ENCODE measurements at places on chromosomes 1 and 21. TPM values are rescaled to one million over a fixed set of nuclear protein-coding genes. Genes with fewer than 3 reads are reported as not detected.

- no peaks in the 10 kb centered on the region for H3K4me1 ChIP-seq
- DNase-seq, result no peak
- H3K4me3 ChIP-seq, result no peak overlapping the region
- no peak overlapping the region for H3K27ac ChIP-seq
- H3K27me3 ChIP-seq, result peaks cover 3% of the 10 kb centered on the region
- no peaks in the 10 kb centered on the region for H3K36me3 ChIP-seq
Measured at GRCh38 chr1:15314328-15315281, 67.6 kb downstream of the FHAD1 start.

DNA sequence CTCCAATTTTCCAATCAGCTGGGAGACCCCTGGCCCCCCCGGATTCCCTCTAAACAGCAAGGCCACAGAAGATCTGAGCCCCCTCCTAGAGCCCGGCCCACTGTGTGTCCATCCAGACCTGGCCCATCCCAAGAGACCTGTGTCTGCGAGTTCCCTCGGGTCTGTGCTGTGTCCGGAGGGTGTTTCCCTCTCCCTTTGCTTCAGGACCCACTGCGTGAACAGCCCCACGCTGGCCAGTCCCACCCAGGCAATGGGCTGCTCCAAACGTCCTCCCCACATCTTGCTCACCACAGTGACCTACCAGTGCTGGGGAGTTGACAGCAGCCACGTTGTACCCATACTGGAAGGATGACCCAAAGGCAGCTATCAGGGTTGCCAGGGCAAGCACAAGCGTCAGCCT, 11.6 kb downstream of the SLC2A5 start:
- no peak for DNase-seq
- no peaks in the 10 kb centered on the region for H3K4me1 ChIP-seq
- H3K4me3 ChIP-seq, result no peak overlapping the region

DNA sequence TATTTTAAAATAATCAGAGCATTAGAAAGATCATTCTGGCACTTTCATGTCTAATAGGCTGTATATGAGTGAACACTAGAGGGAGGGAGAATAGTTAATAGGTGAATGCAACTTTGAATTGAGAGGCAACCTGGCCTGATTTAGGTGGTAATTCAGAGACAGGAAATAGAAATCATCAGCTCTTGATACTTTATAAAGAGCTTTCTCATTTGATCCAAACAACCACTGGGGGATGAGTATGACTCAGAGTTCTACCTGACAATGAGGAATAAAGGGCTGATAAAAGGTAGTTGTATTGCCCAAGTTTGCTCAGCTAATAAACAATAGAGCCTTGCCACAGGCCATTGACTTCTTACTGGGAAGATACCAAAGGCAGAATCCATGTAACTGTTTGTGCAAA, 5.2 kb upstream of the FAM89A start:
- H3K4me1 ChIP-seq, result peaks cover 10% of the 10 kb centered on the region
- no peak overlapping the region for H3K4me3 ChIP-seq
- peaks cover 62% of the 10 kb centered on the region for H3K27me3 ChIP-seq
- H3K36me3 ChIP-seq, result no peaks in the 10 kb centered on the region
- no peak for DNase-seq
- H3K27ac ChIP-seq, result no peak overlapping the region

- DNase-seq, result no peak
- peaks cover 60% of the 10 kb centered on the region for H3K36me3 ChIP-seq
- no peak overlapping the region for H3K4me3 ChIP-seq
- H3K4me1 ChIP-seq, result peaks cover 9% of the 10 kb centered on the region
Measured at GRCh38 chr1:169565335-169566271, 20.7 kb downstream of the F5 start.

- H3K27me3 ChIP-seq, result no peaks in the 10 kb centered on the region
- H3K36me3 ChIP-seq, result no peaks in the 10 kb centered on the region
- H3K27ac ChIP-seq, result no peak overlapping the region
- no peak for DNase-seq
Measured at GRCh38 chr21:15354516-15354915, 289.7 kb upstream of the NRIP1 start.

DNA sequence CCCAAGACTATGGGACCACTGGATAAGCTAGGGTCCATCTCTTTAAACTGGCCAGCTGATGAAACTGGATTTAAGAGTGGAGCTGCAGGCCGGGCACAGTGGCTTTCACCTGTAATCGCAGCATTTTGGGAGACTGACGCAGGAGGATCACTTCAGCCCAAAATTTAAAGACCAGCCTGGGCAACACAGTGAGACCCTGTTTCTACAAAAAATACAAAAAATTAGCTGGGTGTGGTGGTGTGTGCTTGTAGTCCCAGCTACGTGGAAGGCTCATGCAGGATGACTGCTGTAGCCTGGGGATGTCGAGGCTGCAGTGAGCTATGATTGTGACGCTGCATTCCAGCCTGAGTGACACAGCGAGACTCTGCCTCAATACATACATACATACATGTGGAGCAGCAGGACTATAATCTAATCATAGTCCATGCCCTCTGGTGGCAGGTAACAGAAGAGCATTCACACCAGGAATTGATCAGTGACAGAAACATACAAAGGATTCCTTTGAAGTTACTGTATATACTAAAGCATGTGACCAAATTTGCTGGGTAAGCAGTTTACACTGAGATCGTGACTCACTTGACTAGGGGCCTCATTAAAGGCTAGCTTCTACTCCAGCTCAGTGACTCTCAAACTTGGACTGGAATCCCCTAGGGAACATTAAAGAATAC, 101.5 kb upstream of the SLFNL1 start:
- no peaks in the 10 kb centered on the region for H3K27me3 ChIP-seq
- no peak for DNase-seq
- no peaks in the 10 kb centered on the region for H3K36me3 ChIP-seq

DNA sequence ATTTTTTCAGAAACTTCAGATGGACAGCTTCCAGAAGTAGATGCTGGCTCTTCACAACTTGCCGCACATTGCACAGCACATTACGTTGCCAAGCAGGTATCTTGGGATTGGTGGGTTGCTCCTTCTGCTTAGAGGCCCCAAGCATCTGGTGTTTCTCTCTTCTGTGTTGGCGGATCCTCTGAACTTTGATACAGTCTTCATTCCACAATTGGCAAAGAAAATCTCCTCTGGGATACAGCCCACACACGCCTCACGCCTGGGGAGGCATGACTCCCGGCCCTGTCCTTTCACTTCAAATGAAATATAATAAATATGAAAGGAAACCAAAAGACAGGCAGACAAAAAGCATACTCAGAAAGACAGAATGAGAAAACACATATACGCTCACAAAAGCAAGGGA, 72.3 kb upstream of the PPP2R5A start:
- H3K4me1 ChIP-seq, result peaks cover 2% of the 10 kb centered on the region
- H3K27me3 ChIP-seq, result peaks cover 2% of the 10 kb centered on the region
- DNase-seq, result no peak
- H3K36me3 ChIP-seq, result no peaks in the 10 kb centered on the region

- H3K4me3 ChIP-seq, result no peak overlapping the region
- DNase-seq, result no peak
- no peaks in the 10 kb centered on the region for H3K27me3 ChIP-seq
- no peak overlapping the region for H3K27ac ChIP-seq
Measured at GRCh38 chr1:151843398-151843797, 3.8 kb upstream of the C2CD4D start.

The KRTAP19-3 gene
- not detected for total RNA-seq

The LAMTOR5 gene
- total RNA-seq, result 170 TPM

The GJA9 gene
- total RNA-seq, result not detected

The BMP8B gene
- total RNA-seq, result 1.9 TPM

The B3GALT5 gene
- not detected for total RNA-seq

The CA6 gene
- 0.41 TPM for total RNA-seq

The LIN28A gene
- not detected for total RNA-seq

The RPE65 gene
- not detected for total RNA-seq

The KIF26B gene
- 0.28 TPM for total RNA-seq

The UMODL1 gene
- total RNA-seq, result not detected

All from activated T-helper 2 cell treated with anti-CD3 and anti-CD28 coated beads, Interferon-gamma antibody, Interleukin-2, Interleukin-4, amounts not matched to agents 10 μg/mL and 5 μg/mL and 100 μg/mL, durations not matched to agents 14 hours and 24 hours and 36 hours (primary cell).